Hematopoietic multipotent progenitor cell treated with erythropoietin and hydrocortisone succinate and interleukin-3 and kit ligand, for 4 days (in vitro differentiated cells): ENCODE measurements at places on chromosomes 1 and 21.

- no peak for DNase-seq
Observed at GRCh38 chr1:43074244-43074643, 97.8 kb downstream of the EBNA1BP2 start.

DNA sequence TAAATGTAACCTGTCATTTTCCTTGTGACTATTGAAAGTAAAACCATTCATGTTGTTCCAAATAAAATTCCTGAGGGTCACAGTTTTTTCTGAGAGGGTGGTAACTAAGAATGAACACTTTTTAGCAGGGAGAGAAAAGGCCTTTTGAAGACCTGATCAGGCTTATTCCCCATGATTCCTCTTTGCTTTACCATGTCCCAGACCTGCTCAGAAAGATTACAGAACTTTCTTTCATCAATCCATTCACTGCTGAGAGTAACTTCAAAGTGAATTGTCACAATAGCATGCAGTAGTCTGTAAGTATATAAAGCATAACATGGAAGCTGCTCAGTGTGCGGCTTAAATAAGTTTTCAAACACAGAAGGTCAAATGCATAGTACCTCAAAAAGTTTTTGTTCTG is 201.5 kb upstream of the COL11A1 start:
- DNase-seq = no peak

- DNase-seq = no peak
Observed at GRCh38 chr1:175888996-175889395, 145.6 kb upstream of the TNR start.

DNA sequence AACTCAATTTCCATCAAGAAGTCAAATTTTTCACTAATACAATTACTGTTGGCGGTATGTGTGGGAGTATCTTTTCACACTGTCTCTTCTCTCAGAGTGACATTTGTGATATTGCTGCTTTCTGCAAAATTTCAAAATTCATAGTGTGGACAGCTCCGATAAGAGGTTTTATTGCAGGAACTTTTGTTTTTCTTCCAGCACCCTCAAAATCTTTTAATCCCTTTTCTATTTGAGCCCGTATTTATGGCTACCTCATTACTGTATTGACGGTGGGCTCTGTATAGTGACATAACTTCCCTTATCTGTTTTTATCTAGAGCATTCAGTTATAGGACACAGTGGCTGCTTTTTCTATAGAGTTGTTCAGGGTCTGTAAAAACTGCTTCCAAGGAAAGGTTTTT is 794.4 kb upstream of the TMPRSS15 start:
- peak; percentile 18 for DNase-seq

GRCh38 chr1:186298851-186299250 is 76.2 kb downstream of the TPR start:
- DNase-seq = no peak

DNA sequence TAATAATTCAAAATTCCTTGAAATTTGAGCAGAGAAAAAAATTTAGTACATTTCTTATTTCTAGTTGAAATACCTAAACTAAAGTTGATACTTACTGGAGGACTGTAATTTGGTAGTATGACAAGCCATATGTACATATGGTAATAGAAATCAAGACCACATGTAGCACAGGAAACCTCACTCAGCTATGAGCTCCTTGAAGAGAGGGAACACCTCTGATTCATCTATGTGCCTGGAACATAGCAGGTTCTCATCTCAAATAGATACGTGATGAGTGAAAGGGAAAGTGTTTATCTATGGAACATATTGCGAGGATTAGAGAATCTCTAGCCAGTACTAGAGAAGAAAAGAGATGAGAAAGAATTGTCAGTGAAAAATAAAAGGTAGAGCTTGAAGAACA is 47.9 kb upstream of the GNG4 start:
- no peak for DNase-seq

DNA sequence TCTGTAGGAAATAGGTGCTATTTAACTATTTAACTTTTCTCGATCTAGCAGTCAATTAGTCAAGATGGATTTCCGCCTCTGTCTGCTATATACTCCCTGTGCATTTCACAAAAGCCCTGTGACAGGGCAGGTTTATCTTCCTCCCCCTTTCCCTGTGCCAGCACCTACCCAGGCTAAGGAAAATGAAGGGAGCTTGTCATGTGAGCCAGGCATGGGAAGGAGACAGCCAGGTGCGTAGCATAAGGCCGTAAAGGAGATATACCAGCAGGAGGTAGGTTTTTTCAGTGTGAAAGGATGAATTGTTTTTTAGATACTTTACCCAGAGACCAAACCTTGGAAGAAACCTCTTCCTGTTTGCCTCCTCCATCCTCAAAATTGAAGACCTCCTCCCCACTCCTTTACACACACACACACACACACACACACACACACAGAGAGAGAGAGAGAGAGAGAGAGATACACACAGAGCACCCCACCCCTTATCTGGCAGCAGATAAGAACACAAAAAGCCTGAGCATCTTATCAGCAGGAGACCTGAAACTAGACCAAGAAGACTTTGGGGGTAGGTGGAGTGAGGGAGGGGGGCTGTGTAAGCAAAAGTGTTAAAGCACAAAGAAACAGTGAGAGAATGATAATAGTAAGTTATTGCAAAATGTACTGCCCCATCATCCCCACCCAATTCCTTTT is 12.0 kb upstream of the TARBP1 start:
- DNase-seq = peak; percentile 87

- DNase-seq = no peak
Observed at GRCh38 chr1:172966844-172967540, 83.7 kb downstream of the TNFSF18 start.

- DNase-seq = no peak
Observed at GRCh38 chr1:20466273-20466672, 19.7 kb downstream of the CAMK2N1 start.

DNA sequence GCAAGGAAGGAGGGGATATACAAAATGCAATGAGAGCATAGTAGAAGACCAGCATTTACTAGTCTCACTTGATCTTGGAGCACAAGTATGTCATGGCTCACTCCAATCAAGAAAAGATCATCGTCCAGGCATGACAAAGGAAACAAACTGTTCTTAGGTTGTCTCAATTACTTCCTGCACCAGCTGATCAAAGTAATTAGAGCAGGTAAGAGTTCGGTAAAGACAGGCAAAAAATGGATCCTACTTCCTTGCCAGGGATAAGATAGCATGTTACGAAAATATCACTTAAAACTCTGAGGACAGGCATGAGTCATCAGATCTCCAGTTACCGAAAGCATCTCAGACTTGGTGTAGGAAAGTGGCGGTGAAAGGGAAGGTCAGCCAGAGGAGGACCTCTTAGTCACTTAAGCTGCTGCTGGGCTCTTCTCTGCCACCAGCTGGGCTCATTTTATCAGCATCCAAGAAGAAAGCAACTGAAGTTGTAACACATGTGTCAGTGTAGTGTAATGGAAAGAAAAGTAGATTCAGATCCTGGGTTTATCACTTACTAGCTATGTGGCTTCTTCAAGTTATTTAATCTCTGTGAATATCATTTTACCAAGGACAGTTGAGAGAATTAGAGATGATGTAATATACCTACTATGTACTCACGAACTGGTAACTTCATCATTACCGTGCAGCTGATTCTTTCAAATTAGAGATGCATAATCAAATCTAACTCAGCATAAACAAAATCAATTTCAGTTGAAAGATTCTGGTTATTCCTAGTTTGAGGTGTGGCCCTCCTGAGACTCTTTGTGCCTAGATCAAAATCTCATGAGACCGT is 46.8 kb downstream of the XCL1 start:
- DNase-seq = peak; percentile 9

GRCh38 chr1:213686983-213687382 is 300.8 kb upstream of the PROX1 start:
- no peak for DNase-seq

GRCh38 chr1:236027104-236027503 is 37.8 kb downstream of the NID1 start:
- DNase-seq = peak; percentile 78

- DNase-seq = no peak
Observed at GRCh38 chr1:49171941-49172593, 395.4 kb upstream of the BEND5 start.

DNA sequence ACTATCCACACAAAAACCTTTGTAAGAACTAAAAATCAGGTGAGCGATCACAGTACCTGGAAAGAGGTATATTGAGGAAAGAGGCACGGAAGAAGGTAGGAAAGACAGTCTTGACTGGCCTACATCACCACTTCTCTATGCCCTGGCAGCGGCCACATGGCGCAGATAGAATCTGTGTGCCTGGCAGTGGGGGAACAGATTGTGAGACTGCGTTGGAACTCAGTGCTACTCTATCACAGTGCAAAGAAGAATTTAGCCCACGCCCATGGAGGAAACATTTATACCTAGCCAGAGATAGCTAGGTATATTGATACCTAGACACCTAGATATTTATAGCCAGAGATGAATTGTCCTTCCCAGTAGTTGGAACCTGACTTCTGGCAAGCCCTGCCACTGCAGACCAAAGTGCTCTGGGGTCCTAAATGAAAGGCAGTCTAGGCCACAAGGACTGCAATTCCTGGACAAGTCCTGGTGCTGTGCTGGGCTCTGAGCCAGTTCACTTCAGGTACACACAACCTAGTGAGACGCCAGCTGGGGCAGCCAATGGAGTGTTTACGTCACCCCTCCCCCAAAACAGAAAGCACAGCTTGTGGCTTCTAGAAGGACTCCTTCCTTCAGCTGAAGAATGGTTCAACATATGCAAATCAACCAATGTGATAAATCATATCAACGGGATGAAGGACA is 51.9 kb downstream of the DHX9 start:
- no peak for DNase-seq

GRCh38 chr1:156959925-156960324 is 39.5 kb downstream of the LRRC71 start:
- peak; percentile 55 for DNase-seq

GRCh38 chr1:219880765-219881457 is 47.4 kb downstream of the SLC30A10 start:
- no peak for DNase-seq

- DNase-seq = no peak
Observed at GRCh38 chr1:160560806-160561205, 18.5 kb downstream of the CD84 start.

DNA sequence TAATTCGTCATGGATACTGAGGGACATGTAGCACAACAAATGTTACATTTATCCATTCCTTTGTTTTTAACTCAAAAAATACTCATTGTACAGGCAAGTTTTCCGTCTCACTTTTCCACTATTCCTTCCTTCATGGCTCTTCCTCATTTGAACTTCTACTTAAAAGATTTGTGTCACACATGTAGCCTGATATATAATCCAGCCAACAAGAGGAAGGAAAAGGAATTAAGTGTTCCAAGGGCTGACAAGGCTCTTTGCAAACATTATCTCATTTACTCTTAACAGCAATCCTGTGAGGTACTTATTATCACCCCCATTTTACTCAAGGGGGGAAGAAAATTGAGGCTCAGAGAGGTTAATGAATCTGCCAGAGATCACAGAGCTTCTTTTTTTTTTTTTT is 22.9 kb downstream of the CD244 start:
- DNase-seq = no peak

- no peak for DNase-seq
Observed at GRCh38 chr1:232260861-232261260, 369.1 kb downstream of the SIPA1L2 start.

GRCh38 chr1:1223321-1223720 is 8.5 kb downstream of the SDF4 start:
- DNase-seq = no peak

- no peak for DNase-seq
Observed at GRCh38 chr1:27518808-27519207, 28.8 kb upstream of the WASF2 start.

- DNase-seq = no peak
Observed at GRCh38 chr1:68673771-68674170, 176.9 kb upstream of the DEPDC1 start.

- DNase-seq = no peak
Observed at GRCh38 chr1:51268634-51269033, 32.6 kb downstream of the RNF11 start.

- no peak for DNase-seq
Observed at GRCh38 chr1:24935615-24936484, 5.8 kb upstream of the RUNX3 start.

GRCh38 chr1:61344696-61345095 is 262.3 kb downstream of the NFIA start:
- DNase-seq = no peak
